ENCODE measurements at places on chromosomes 5 and 9. TPM values are rescaled to one million over a fixed set of nuclear protein-coding genes. Genes with fewer than 3 reads are reported as not detected.

GRCh38 chr9:92978345-92978875 lies 31.1 kb downstream of the FGD3 start:
- DNase-seq, result no peak

DNA sequence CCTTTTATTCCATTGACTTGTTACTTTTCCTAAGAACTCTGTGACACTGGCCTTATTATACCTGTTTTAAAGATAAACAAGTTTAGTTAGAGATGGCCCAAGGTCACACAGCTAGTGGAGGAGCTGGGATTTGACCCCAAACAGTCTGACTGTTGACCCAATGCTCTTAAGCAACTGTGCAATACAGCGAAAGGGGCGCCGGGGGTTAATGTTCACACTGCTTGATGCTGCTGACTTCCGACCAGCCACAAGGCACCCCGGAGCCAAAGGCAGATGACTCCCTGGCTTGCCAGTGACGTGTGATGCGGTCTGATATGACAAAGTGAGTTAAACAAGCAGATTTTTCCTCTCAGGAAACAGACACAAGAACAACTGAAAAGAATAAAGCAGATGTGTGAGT lies 23.9 kb downstream of the PIK3R1 start:
- no peak for DNase-seq

Gene ANKRD31
- total RNA-seq, result 0.13 TPM

Gene HAND1
- not detected for total RNA-seq
